Activated naive CD8-positive, alpha-beta T cell treated with anti-CD3 and anti-CD28 coated beads for 36 hours (primary cell): ENCODE measurements at places on chromosomes 6 and 20.

DNA sequence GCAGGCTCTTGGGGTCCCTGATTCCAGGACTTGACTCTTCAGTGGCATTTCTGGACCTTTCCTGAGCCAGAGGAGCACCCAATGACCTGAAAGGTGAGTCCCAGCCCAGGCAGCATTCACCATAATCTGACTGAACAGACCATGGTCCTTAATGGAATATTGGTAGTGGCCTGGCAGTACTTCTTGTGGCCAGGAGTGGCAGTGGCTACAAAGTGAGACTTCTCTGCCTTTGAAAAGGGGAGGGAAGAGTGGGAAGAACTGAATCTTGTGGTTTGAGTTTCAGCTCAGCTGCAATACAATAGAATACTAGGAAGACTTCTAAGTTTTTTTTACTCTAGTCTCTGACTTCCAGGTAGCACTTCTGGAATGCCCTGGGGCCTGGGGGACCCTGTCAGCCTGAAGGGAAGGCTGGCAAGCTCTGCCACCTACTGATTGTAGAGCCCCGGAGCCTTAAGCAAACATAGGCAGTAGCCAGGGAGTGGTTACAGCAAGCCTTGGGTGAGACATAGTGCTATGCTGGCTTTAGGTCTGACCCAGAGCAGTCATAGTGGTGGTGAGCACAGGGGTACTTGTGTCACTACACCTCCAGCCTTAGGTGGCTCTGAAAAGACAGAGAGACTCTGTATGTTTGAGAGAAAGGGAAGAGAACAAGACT lies 674.2 kb upstream of the MANEA start:
- DNase-seq = no peak

- DNase-seq = no peak
Observed at GRCh38 chr6:161188547-161189465, 85.1 kb downstream of the AGPAT4 start.

- no peak for DNase-seq
Observed at GRCh38 chr20:49540687-49541435, 27.1 kb downstream of the PTGIS start.

DNA sequence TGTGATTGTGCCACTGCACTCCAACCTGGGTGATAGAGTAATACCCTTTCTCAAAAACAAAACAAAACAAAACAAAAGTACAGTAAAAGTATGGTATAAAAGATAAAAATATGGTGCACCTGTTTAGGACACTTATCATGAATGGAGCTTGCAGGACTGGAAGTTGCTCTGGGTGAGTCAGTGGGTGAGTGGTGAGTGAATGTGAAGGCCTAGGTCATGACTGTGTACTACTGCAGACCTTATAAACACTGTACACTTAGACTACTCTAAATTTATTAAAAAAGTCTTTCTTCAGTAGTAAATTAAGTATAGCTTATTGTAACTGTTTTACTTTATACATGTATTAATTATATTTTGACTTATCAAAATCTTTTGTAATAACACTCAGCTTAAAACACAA lies 46.0 kb downstream of the ZFP64 start:
- DNase-seq = no peak

DNA sequence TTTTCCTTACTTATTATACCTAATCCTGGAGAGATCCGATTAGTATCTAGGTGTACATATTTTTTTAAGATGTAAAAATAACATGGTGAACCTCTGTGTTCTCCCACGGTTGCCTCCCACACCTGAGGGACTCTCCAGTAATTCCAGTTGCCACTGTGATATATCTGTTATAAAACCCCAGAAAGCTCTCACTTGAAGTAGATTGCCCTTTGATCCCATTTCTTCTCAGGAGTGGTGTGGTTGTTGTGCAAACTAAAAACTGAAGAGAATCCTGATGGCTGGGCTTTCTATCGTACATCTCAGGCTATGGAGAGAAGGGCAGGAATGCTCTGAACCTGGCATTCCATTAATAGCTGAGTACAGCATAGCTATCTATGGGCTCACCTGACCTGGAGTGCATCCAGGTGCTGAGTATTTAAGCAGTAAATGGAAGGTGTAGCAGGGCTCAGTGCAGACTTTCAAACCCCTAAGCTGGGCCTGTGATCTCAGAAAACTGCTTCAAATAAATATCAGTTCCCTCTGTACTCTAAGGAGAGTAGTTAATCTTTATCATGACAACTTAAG lies 41.0 kb downstream of the VGLL2 start:
- no peak for DNase-seq

DNA sequence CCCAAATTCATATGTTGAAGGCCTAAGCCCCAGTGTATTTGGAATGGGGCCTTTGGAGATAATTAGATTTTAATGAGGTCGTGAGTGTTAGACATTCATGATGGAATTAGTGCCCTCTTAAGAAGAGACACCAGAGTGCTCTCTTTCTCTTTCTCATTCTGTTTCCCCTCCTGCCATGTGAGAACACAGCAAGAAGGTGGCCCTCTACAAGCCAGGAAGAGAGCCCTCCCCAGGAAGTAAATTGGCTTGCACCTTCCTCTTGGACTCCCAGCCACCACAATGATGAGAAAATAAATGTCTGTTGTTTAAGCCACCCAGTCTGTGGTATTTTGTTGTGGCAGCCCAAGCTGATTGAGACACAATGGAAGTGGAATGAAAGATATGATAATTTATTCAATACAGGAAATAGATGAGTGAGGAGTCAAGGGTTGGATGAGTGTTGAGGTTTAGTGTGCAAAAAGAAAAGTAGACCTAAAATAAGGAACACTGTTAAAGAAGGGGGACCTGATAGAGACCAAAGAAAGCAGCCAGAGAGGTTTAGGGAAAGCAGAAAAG lies 25.9 kb upstream of the ATXN1 start:
- no peak for DNase-seq

- DNase-seq = no peak
Observed at GRCh38 chr6:151847064-151847463, 39.6 kb downstream of the ESR1 start.

- no peak for DNase-seq
Observed at GRCh38 chr6:53984163-53984562, 127.1 kb upstream of the MLIP start.

GRCh38 chr20:57647933-57648785 lies 27.9 kb upstream of the ZBP1 start:
- DNase-seq = no peak
